ENCODE measurements at places on chromosomes 6 and 20.

GRCh38 chr20:43248341-43248740, 58.6 kb upstream of the PTPRT start:
- DNase-seq, result no peak

DNA sequence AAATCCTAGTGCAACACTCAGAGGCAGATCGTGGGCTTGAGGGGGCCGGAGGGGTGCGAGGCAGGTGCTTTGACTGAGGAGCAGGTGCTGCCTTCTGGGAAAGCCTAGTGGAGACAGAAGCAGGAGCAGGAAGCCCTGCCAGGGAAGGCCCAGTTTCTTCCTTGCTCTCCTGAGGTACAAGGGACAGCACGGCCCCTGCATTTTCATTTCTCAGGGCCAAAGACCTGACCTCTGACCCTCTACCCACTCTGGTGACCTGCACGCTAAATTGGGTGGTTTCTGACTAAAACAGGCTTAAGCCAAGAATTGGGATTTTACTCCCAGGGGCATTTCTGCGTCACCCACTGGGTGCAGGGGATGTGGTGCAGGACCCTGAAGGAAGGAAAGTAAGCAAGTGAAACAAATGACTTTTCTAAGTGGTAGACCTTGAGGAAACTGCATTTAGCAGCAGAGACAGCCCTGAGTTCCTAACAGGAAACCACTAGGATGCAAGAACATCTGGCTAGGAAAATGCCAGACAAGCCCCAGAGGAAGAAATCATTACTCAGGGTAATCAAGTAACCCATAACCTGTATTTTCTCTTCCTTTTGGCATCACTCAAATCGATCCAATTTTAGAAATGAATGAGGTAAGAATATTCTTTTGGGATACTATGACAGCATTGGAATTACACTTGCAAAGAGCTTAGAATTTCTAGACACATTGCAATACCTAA, 141.7 kb downstream of the CD164 start:
- no peak for DNase-seq

DNA sequence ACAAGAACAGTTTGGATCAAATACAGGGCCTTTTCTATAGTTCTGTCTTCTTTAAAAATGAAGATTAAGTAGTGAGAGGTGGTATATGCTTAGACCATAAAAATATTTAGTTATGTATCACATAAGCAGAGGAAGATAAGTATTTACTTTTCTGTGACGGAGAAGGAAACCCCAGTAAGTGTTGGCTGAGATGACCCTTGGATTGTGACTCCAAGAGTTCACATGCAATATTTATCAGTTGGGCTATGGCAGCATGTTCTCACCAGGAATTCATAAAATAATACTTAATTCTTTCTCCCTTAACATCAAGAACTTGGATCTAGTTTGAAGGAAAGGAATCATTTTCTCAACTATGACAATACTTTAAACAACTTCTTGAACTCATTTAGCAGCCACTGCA, 98.4 kb upstream of the TBX18 start:
- DNase-seq, result no peak

DNA sequence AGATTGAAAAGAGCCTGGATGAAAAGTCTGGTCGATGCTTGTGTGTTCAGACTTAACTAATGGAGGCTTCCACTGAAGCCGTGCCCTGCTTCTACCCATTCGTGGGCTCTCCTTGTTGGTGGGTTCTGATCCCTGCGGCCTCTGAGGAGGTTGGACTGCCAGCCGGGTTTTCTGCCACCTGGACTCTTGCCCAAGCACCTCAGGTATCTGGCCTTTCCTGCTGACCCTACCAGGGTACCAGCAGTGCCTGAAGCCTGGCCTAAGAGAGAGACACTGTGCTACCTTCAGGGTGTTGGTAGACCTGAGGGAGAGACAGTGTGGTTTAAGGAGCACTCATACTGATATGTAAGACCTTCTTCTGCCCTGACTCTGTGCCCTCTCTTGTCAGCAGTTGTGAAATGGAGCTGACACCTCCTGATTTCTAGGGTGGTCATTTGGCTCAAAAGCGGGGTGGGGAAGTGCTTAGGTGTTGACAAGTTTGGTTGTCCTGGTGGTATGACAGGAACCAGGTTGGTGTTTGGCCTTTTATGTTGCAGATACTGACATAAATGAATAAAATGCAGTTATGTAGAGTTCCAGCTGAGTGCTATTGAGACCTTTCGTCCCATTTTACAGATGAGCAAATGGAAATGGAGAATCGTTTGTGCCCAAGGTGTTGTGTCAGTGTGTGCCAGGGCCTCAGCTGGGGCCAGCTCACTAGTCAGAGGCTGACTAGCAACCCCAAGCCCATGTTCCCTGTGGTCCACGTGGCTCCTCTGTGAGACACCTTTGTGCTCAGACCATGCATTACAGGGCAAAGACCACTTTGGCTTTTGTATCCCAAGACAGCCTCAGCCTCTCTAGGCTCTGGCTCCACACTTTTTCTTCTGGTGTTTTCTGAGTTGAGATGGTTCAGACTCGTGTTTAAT, 3.1 kb downstream of the PLCG1 start:
- peak; percentile 44 for DNase-seq

- DNase-seq, result no peak
These were observed 38.5 kb downstream of the PTGIS start for GRCh38 chr20:49529470-49529869.

DNA sequence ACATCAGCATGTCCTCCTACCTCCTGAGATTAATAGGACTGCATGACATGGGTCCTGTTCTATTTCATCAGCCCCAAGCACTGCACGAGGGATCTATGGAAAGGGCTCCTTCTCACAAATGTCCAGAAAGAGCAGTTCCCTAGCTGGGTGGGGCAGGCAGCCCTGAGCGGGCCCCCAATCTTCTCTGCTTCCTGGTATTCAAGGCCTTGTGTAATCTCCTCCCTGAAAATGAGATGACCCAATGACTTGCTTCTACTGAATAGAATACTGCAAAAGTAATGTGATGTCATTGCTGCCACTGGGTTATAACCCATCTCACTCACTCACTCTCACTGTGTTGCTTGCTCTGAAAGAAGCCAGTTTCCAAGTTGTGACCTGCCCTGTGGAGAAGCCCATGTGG, 126.4 kb downstream of the OPRM1 start:
- no peak for DNase-seq

GRCh38 chr6:111356551-111356950, 126.5 kb downstream of the REV3L start:
- DNase-seq, result no peak

- no peak for DNase-seq
These were observed 381.0 kb upstream of the SULF2 start for GRCh38 chr20:48166082-48166835.

DNA sequence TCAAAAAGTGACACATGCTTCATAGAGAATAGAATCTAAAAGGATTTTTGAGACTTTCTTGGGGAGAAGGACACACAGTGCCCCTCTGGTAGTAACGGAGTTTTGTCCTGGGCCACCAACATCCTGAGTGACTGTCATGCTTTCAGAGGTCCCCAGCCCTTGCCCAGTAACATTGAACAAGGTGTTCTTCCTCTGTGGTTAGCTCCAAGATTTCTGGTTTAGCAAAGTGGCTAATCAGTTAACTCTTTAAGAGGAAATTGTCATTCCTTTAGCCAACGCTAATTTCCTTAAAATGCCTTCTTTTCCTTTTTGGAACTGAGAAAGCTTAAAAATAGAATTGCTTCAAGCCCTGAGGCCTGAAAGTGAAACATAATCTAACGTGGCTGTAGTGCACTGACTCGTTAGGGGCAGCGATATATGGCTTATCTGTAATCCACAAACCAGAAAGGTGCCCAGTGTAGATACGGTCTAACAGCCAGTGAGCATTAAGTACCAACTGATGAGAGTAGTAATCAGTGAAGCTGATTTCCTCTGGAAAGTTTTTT, 7.8 kb downstream of the E2F3 start:
- no peak for DNase-seq

DNA sequence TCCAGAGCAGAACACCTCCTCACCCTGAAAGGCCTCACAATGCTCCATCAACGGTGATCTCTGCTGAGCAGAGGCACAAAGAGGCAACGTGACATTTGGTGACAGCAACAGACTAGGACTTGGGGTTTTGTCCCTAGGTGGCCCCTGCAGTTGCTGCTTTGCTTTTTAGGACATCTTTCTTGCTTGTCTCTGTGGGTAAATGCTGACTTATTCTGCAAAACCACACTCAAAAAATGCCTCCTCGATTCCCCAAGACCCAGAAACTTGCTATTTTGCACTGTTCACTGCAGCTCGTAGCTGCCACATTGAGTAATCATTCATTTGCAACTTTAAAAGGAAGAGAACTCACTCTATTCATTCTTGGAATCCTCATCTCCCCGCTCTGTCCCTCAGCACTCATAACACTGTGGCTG, 209.9 kb downstream of the LY86 start:
- no peak for DNase-seq

GRCh38 chr6:113854531-113855499, 2.3 kb upstream of the MARCKS start:
- peak; percentile 31 for DNase-seq

DNA sequence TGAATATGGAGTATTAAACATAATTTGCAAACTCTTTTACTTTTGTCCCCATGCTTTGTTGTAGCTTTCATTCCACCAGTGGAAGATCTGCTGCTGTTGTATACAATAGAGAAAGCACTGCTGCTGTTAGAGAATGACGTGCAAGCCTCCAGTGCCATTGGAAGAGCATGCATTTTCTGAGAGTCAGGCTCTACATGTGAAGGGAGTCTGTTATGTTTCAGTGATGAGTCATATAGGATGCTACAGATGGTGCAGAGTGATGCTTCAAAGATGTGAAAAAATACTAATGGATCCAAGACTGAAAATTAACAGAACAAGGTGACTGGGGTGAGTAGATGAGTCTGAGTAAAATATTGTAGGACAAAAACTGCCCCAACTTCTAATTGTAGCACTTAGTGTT, 22.4 kb upstream of the BACH2 start:
- no peak for DNase-seq

All from activated T-cell treated with anti-CD3 and anti-CD28 coated beads, Interleukin-2, amount 50 U/mL, for 24 hours (primary cell).